Mesenchymal stem cell (in vitro differentiated cells and primary cell): ENCODE measurements at places on chromosomes 12 and 14.

- no peak overlapping the region for H3K27ac ChIP-seq
- H3K27me3 ChIP-seq, result peaks cover 5% of the 10 kb centered on the region
- DNase-seq, result peak; percentile 31
- H3K4me3 ChIP-seq, result no peak overlapping the region
- no peaks in the 10 kb centered on the region for H3K4me1 ChIP-seq
- no peaks in the 10 kb centered on the region for H3K36me3 ChIP-seq
Observed at GRCh38 chr12:5780536-5780935, 164.5 kb downstream of the ANO2 start.

GRCh38 chr12:109717390-109718357, 4.0 kb downstream of the FAM222A start:
- no peak overlapping the region for H3K4me3 ChIP-seq
- H3K36me3 ChIP-seq, result no peaks in the 10 kb centered on the region
- peaks cover 84% of the 10 kb centered on the region for H3K27me3 ChIP-seq
- DNase-seq, result peak; percentile 16

- no peak overlapping the region for H3K4me3 ChIP-seq
- H3K36me3 ChIP-seq, result no peaks in the 10 kb centered on the region
- DNase-seq, result no peak
- no peaks in the 10 kb centered on the region for H3K4me1 ChIP-seq
Observed at GRCh38 chr14:97395068-97395467, 597.9 kb downstream of the VRK1 start.

DNA sequence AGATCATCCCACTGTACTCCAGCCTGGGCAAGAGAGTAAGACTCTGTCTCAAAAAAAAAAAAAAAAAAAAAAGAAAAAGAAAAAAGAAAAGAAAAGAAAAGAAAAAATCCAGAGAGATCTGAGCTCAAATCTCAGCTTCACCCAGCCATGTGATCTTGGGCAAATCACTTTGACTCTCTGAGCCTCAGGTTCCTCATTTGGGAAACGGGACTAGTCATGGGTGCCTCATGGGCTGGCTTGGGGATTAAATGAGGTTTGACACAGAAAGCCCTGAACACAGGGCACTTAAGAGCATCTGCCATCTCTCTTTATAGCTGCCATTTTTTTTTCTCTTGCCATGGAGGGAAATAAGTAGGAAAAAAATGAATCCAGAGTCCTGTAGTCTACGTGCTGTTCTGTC, 86.2 kb upstream of the MYL2 start:
- peaks cover 9% of the 10 kb centered on the region for H3K27me3 ChIP-seq
- H3K4me3 ChIP-seq, result no peak overlapping the region
- H3K27ac ChIP-seq, result no peak overlapping the region
- no peaks in the 10 kb centered on the region for H3K36me3 ChIP-seq
- no peaks in the 10 kb centered on the region for H3K4me1 ChIP-seq

- H3K4me3 ChIP-seq, result no peak overlapping the region
- peaks cover 2% of the 10 kb centered on the region for H3K27me3 ChIP-seq
- no peak for DNase-seq
- H3K36me3 ChIP-seq, result no peaks in the 10 kb centered on the region
Observed at GRCh38 chr14:104011824-104012517, 69.6 kb upstream of the RD3L start.

DNA sequence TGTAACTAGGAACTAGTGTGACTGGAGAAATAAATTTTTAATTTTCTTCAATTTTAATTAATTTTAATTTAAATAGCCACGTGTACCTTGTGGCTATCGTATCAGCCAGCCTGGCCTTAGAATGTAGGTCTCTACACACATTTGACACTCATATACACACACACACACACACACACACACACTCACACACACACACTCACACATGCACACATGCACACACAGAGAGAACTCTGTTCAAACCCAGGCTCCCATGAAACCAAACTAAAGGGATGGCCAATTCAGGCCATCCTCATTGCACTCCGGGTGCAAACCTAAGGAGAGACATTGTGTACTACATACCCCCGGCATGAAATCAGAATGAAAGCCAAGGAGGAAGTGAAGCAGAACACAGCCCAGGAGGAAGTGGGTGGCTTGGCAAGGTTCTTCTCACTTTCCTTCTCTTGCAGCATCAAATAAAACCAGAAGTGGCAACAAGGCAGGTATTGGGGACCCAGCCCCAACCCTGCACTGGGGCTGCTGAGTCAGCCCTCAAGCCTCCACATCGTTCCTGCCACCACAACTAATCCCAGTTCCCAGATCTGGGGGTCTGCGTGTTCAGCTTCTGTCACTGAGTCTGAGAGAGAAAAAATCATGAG, 26.2 kb upstream of the CHPT1 start:
- no peak overlapping the region for H3K27ac ChIP-seq
- DNase-seq, result no peak
- H3K4me1 ChIP-seq, result no peaks in the 10 kb centered on the region
- peaks cover 2% of the 10 kb centered on the region for H3K27me3 ChIP-seq
- H3K4me3 ChIP-seq, result no peak overlapping the region

DNA sequence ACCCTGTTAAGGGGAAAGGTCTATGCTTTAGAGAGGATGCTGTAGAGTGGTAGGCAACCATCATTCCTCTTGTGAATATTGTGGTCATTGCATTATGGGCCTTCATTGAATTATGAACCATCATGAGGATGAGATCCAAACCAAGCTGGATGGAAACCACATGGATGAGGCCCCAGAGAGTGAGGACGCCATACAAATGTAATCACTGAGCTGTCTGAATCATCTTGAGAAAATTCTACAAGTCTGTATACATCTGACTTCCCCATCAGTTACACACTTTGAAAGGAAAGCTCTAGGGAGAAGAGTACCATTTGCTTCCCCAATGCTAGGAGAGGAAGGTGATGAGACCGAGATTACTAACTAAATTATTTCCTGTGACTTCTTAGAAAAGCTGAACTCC, 172.9 kb downstream of the CACNA1C start:
- no peak overlapping the region for H3K4me3 ChIP-seq
- H3K4me1 ChIP-seq, result no peaks in the 10 kb centered on the region
- no peaks in the 10 kb centered on the region for H3K36me3 ChIP-seq
- H3K27me3 ChIP-seq, result no peaks in the 10 kb centered on the region
- H3K27ac ChIP-seq, result no peak overlapping the region

GRCh38 chr14:34364201-34364600, 97.8 kb downstream of the SPTSSA start:
- no peaks in the 10 kb centered on the region for H3K27me3 ChIP-seq
- DNase-seq, result no peak
- no peak overlapping the region for H3K4me3 ChIP-seq
- no peaks in the 10 kb centered on the region for H3K36me3 ChIP-seq
- H3K4me1 ChIP-seq, result no peaks in the 10 kb centered on the region
- H3K27ac ChIP-seq, result no peak overlapping the region

DNA sequence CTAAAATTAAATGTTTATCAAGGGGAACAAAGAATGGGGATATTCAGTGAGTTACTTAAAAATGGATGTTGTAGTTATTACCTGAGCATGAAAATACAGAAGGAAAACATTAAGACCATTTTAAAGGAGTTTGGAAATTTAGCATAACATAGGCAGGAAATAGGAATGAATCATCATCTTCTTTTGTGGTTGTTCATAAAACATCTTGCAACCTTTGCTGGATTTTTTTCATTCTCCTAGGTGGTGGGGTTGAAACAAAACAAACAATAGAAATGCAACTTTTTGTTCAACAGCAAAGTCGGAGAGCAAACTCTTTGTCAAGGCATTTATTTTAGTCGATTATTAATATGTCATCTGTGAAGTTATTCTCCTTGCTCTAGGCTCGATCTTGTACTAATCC, 275.1 kb downstream of the IPO8 start:
- no peaks in the 10 kb centered on the region for H3K27me3 ChIP-seq
- no peak overlapping the region for H3K27ac ChIP-seq
- H3K4me1 ChIP-seq, result peaks cover 3% of the 10 kb centered on the region
- no peak for DNase-seq
- H3K36me3 ChIP-seq, result no peaks in the 10 kb centered on the region
- no peak overlapping the region for H3K4me3 ChIP-seq

- no peak overlapping the region for H3K27ac ChIP-seq
- H3K27me3 ChIP-seq, result no peaks in the 10 kb centered on the region
- H3K4me1 ChIP-seq, result peaks cover 8% of the 10 kb centered on the region
Observed at GRCh38 chr14:103393676-103394626, 8.7 kb downstream of the MARK3 start.

GRCh38 chr12:103571286-103571685, 15.8 kb upstream of the STAB2 start:
- H3K4me3 ChIP-seq, result no peak overlapping the region
- H3K4me1 ChIP-seq, result peaks cover 8% of the 10 kb centered on the region
- H3K27me3 ChIP-seq, result peaks cover 7% of the 10 kb centered on the region
- no peaks in the 10 kb centered on the region for H3K36me3 ChIP-seq
- DNase-seq, result no peak

DNA sequence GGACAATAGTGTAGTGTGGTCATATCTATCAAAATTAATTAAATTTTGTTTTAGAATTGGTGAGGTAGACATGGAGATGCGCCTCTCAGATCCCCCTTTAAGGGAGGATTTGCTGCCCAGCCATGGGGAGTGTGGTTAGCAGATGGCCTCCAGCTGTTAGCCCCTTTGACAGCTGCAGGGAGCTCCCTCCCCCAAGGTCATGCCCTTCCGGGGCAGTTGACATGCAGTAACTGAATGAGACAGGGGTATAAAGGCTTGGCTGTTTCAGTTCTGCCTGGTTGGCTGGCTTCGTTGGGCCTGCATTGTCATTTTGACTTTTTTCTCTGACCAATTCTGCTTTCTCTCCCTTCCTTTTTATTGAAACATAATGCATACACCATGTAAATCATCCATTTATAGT, 291.5 kb upstream of the SRRM4 start:
- no peaks in the 10 kb centered on the region for H3K4me1 ChIP-seq
- no peaks in the 10 kb centered on the region for H3K27me3 ChIP-seq

GRCh38 chr14:55418411-55418810, 6.8 kb upstream of the ATG14 start:
- no peak for DNase-seq
- no peaks in the 10 kb centered on the region for H3K36me3 ChIP-seq
- H3K27ac ChIP-seq, result no peak overlapping the region
- no peaks in the 10 kb centered on the region for H3K27me3 ChIP-seq

DNA sequence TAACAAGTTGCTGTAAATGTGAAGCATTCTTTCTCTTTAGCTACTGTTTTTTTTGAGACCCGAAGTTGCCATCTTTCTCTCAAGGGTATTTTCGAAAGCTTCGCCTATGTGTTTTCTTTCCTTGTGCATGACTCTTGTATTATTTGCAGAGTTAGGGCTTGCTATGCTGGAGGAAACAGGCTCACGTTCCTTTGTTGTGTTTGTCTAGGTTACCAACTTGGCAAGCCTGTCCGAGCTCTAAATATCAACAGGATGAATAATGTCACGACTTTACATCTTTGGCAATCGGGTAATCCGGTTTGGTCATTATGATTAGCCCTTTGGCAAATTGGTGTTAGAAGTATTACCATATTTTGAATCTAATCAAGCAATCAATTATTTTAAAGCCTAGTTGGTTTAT, 15.9 kb upstream of the ATP6V0A2 start:
- DNase-seq, result no peak
- no peak overlapping the region for H3K4me3 ChIP-seq
- no peak overlapping the region for H3K27ac ChIP-seq
- H3K36me3 ChIP-seq, result peaks cover 33% of the 10 kb centered on the region

DNA sequence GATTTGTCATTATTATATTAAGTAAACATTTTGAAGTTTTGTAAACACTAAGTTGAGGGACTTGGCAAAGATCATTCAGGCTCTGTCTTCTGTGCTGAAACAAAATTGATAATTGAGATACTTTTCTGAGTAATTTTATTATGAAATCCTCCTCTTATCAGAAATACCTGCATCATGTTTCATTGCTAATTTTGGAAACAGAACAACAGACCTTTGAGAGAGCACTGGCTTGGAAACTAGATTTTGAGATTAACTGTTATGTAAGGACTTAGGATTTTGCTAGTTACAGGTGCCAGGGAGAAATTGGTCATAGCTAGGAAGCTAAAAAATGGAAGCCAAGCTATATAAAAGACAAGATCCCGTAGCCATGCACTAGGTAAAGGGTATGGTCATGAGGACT, 201.7 kb upstream of the DCN start:
- H3K27me3 ChIP-seq, result peaks cover 15% of the 10 kb centered on the region
- DNase-seq, result no peak
- H3K4me1 ChIP-seq, result no peaks in the 10 kb centered on the region
- no peak overlapping the region for H3K4me3 ChIP-seq
- no peaks in the 10 kb centered on the region for H3K36me3 ChIP-seq

GRCh38 chr12:22116376-22116775, 70.4 kb downstream of the CMAS start:
- no peak for DNase-seq
- H3K4me3 ChIP-seq, result no peak overlapping the region

- no peaks in the 10 kb centered on the region for H3K36me3 ChIP-seq
- no peak overlapping the region for H3K27ac ChIP-seq
Observed at GRCh38 chr12:29990971-29991370, 207.2 kb upstream of the TMTC1 start.

GRCh38 chr12:25692115-25693035, 139.3 kb upstream of the LMNTD1 start:
- H3K27ac ChIP-seq, result no peak overlapping the region
- no peaks in the 10 kb centered on the region for H3K36me3 ChIP-seq
- no peaks in the 10 kb centered on the region for H3K27me3 ChIP-seq
- H3K4me1 ChIP-seq, result no peaks in the 10 kb centered on the region
- no peak overlapping the region for H3K4me3 ChIP-seq
- peak; percentile 90 for DNase-seq

- H3K27me3 ChIP-seq, result no peaks in the 10 kb centered on the region
- no peaks in the 10 kb centered on the region for H3K36me3 ChIP-seq
Observed at GRCh38 chr12:89353188-89353822, 1.0 kb upstream of the DUSP6 start.

GRCh38 chr14:37115406-37115805, 57.0 kb downstream of the SLC25A21 start:
- H3K27me3 ChIP-seq, result no peaks in the 10 kb centered on the region
- H3K4me1 ChIP-seq, result no peaks in the 10 kb centered on the region
- H3K36me3 ChIP-seq, result no peaks in the 10 kb centered on the region
- no peak for DNase-seq

- H3K36me3 ChIP-seq, result peaks cover 11% of the 10 kb centered on the region
- H3K4me1 ChIP-seq, result peaks cover 6% of the 10 kb centered on the region
- H3K27ac ChIP-seq, result no peak overlapping the region
- H3K27me3 ChIP-seq, result peaks cover 12% of the 10 kb centered on the region
- no peak overlapping the region for H3K4me3 ChIP-seq
Observed at GRCh38 chr12:132151145-132151765, 7.0 kb downstream of the NOC4L start.

DNA sequence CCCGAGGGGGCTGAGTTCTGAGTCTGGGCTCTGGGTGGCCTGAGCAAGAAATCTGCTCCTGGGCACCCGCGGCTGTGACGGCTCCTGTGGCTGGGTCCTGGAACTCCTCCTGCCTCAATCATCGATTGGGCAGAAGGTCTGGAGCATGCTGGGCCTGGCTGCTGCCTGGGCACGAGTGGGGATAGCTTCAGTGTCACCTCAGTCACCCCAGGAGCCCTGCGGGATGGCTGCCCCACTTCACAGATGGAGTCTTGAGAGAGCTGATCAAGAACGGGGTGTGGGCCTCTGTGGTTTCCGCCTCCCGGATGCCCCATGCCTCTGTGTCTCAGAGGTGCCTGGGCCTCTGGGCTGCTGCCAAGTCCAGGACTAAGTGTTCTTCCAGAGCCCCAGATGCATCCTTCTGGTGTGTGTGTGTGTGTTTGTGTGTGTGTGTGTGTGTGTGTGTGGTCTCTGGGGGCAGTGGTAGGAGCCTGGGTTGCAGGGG, 185.6 kb upstream of the C14orf180 start:
- H3K36me3 ChIP-seq, result no peaks in the 10 kb centered on the region
- no peak overlapping the region for H3K4me3 ChIP-seq
- H3K27me3 ChIP-seq, result no peaks in the 10 kb centered on the region
- no peak for DNase-seq
- H3K4me1 ChIP-seq, result no peaks in the 10 kb centered on the region

- no peaks in the 10 kb centered on the region for H3K36me3 ChIP-seq
- DNase-seq, result no peak
- no peak overlapping the region for H3K4me3 ChIP-seq
- no peak overlapping the region for H3K27ac ChIP-seq
Observed at GRCh38 chr14:101116486-101117130, 213.1 kb upstream of the RTL1 start.
